ENCODE measurements at places on chromosomes 2 and 18.

DNA sequence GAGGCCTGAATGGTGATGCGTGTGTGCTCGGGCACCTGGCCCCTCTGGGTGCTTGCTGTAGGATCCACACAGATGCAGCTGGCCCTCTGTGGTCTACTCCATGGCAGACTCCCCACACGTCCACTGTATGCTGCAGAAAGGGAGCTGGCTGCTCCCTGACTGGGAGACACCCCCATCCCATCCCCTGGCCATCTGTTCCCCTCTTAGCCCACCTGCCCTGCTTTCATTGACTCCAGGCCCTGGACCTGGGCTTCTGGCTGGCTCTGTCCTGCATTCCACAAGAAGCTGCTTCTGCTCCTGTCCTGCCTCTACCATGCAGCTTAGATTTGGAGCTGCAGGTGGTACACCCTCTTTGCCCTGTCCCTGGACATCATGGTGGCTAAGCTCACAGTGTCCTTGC is 80.1 kb downstream of the FHOD3 start:
- no peak for DNase-seq

DNA sequence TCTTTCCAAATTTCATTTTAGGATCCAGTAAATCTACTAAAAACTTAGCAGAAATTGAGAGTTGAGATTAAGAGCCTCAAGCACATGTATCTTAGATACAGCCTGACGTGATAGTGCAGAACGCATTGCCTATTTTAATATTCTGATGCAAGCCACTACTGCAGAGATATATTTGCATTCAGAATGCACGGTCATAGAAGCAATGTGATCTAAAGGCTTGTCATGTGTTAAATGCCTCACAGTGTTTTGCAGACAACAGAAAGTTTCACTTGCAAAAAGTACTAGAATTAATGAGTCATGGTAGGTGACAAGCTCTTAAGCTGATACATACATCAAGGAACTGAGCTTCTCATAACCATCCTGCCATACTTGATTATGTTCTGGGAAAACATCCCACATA is 886.7 kb upstream of the CHAC2 start:
- DNase-seq, result no peak

- no peak for DNase-seq
Observed at GRCh38 chr2:119453972-119454593, 22.4 kb downstream of the TMEM37 start.

DNA sequence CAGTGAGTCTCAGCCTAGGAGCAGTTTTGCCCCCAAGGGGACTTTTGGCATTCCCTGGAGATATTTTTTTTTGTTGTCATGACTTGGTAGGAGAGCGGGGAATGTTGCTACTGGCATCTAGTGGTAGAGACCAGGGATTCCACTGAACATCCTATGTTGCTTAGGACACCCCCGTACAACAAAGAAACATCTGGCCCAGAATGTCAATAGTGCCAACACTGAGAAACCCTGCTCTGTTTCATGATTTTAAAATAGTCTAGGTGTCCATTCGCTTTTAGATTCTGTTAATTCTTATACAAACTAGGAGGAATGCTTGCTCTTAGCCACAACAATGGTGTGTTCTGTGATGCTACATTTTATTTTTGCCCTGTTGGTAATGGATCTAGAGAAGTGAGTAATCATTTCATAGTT is 225.8 kb upstream of the SIX3 start:
- DNase-seq, result no peak

DNA sequence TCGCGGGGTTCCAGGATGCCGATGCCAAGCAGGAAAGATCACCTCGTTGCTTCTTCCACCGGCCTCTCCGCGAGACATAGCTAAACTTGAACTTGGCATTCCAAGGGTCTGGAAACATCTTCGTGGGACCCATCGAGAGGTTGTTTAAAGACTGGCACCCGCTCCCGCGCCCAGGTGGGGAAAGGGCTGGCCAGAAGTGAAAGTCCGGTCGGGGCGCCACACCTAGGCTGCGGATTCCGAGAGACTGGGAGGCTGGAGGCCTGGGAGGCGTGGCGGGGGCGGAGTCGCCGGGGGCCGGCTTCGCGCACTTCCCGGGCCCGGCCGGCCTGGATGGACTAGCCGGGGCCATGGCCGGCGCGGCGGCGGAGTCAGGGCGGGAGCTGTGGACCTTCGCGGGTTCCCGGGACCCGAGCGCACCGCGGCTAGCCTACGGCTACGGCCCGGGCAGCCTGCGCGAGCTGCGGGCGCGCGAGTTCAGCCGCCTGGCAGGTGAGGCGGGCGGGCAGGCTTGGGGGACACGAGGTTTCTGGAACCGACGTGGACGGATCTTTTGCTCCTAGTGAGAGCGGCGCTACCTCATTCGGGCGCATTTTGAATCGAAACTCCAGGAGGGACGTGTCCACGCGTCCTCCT is at the start of gene MOCOS:
MOCOS (plus strand) TSS at position 305 of the 633 bp plus-strand sequence; CDS start at position 348, 43 bp downstream.
- DNase-seq, result no peak

GRCh38 chr2:176612736-176613135 is 343.5 kb downstream of the MTX2 start:
- DNase-seq, result no peak

- no peak for DNase-seq
Observed at GRCh38 chr2:181165199-181165868, 184.9 kb downstream of the UBE2E3 start.

DNA sequence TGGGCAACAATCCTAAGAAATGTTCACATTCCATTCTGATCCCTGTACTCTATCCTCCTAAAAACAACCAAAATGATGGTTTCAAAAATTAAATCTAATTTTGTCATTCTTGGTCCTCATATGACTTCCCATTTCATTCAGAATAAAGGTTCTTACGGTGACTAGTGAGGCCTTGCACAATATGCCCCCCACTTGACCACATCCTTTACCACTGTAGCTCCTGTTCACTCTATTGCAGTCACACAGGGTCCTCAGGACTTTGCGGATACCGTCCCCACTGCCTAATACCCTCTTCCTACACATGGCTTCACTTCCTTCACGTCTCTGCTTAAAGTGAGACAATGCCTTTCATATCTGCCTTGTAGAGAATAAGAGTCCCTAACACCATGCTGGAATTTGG is 1058.7 kb upstream of the KLHL29 start:
- no peak for DNase-seq

All from activated CD4-positive, CD25-positive, alpha-beta regulatory T cell treated with anti-CD3 and anti-CD28 coated beads, Interleukin-2, amount 50 U/mL, for 16 hours (primary cell).